ENCODE measurements at places on chromosomes 3 and 15. TPM values are rescaled to one million over a fixed set of nuclear protein-coding genes. Genes with fewer than 3 reads are reported as not detected.

Gene ZNF621
- 9.6 TPM for total RNA-seq

GRCh38 chr3:105765308-105765639 is 103.5 kb downstream of the CBLB start:
- no peak for DNase-seq

- DNase-seq: no peak
Observed at GRCh38 chr3:78562328-78562727, 1205.5 kb downstream of the ROBO1 start.

DNA sequence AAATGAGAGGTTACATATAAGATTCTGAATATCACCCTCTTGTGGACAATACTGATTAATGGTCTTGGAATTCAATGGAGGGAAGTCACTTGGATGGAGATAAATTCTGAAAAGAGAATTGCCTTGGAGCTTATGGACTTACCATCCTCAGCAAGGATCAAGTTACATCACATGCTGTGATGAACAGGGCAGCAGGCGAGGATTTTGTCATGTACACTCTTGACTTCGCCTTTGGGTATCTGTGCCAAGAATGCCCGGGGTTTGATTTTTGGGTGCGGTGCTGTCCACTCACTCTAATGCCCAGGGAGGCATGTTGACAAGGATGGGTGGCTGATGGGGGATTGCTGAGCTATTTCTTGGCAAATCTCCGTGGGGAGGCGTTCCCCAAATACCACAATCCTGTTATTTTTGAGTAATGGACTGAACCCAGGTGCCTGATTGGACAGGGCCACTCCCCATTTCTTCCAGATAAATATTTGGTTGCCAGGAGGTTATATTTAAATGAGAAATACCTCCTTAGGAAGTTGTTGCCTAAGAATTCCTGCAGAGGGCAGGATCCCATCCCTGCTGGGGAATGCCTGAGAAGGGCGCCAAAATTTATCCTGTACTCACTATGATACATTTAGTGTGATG is 96.3 kb downstream of the TPRG1 start:
- DNase-seq: no peak

GRCh38 chr3:48268936-48269561 is 28.1 kb downstream of the ZNF589 start:
- no peak for DNase-seq

- no peak for DNase-seq
Observed at GRCh38 chr3:106329521-106329920, 460.7 kb upstream of the CBLB start.

Gene P2RY14
- not detected for total RNA-seq

Gene TFG
- 70.9 TPM for total RNA-seq

DNA sequence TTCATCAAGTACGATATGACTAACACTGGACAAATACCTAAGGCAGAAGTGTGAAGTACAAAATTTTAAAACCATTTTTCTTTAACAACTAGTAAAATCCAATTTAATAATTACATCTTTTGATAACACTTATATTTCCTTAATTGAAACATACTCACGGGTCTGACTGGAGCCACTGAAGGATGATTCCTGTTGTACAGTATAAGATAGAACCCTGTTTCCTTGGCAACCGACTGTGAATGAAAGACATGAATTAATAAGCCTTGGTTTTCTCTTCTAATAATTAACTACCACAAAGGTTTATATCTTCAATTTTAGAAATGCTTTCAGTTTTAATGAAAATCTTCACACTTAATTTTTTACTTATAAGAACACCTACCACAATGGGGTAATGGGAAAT is 19.4 kb downstream of the DHX36 start:
- DNase-seq: no peak

- DNase-seq: no peak
Observed at GRCh38 chr3:54045061-54045815, 77.1 kb upstream of the CACNA2D3 start.

Gene ALCAM
- total RNA-seq: 129 TPM

GRCh38 chr3:9193633-9194195 is 55.7 kb downstream of the SRGAP3 start:
- no peak for DNase-seq

DNA sequence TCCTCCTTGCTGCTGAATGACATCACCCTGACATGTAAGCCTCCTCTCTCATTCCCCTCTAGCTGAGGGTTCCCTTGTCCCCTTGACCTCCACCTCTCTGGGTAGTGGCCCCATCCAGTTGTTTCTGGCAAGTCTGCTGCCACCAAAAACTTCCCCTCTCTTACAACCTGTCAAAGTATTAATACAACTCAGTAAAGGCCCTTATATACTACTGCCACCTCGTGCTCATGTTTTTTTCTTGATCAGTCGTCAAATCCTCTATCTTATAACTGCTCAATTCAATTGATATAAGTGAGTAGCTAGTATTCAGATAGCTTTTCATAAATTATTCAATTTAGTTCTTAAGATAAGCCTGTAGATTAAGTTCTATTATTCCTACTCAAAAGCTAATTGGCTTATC is 249.6 kb downstream of the MBNL1 start:
- no peak for DNase-seq

Gene FOXB1
- total RNA-seq: not detected

DNA sequence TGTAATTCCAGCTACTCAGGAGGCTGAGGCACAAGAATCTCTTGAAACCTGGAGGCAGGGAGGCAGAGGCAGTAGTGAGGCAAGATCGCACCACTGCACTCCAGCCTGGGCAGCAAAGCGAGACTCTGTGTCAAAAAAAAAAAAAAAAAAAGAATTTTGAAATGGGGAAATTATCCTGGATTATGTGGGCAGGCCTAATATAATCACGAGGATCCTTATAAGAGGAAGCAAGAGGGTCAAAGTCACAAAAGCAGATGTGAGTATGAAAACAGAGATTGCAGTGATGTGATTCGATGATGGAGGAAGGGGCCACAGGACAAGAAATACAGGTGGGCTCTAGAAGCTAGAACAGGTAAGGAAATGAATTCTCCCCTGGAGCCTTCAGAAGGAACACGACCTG is 159.6 kb downstream of the LEKR1 start:
- DNase-seq: no peak

Gene ALAS1
- total RNA-seq: 44.6 TPM

Gene RLBP1
- total RNA-seq: not detected

Gene KLF15
- 2.3 TPM for total RNA-seq

GRCh38 chr3:30848087-30848779 is 46.2 kb downstream of the GADL1 start:
- DNase-seq: no peak

- DNase-seq: no peak
Observed at GRCh38 chr3:52704611-52705437, 767 bp downstream of the GLT8D1 start.

- DNase-seq: no peak
Observed at GRCh38 chr3:8182904-8183303, 318.7 kb upstream of the LMCD1 start.

- DNase-seq: no peak
Observed at GRCh38 chr15:63318344-63318743, 40.9 kb downstream of the APH1B start.

Gene CHRNB4
- not detected for total RNA-seq

DNA sequence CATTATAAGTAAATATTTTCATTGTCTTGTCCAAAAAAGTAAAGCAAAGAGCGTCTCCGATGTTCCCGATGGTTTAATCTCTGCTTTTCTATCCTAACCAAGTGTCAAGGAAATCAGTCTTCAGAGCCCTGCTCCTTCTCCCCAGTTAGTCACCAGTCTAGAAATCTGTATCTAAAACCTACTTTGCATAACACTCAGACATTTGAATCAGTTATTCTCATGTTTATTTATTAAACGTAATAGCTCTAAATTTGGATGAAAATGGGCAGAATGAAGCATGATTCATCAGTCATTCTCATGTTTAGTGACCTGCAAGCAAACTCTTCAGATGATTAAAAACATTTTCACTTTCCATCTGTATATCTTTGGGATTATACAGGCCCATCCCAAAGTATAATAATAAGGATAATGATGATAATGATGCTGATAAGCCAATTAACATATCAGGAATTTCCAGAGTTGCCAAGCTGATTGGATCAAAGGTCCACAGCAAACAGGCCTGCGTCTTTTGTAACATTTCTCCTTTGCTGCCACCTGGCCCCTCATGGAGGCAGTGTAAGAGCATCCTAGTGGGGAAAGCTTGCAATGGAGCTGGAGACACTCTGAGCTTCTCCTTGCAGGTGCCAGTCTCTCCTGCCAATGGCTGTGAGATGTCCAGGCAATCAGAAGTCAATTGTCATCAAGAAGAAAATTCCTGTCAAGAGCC is 273.9 kb downstream of the IGSF11 start:
- DNase-seq: no peak

DNA sequence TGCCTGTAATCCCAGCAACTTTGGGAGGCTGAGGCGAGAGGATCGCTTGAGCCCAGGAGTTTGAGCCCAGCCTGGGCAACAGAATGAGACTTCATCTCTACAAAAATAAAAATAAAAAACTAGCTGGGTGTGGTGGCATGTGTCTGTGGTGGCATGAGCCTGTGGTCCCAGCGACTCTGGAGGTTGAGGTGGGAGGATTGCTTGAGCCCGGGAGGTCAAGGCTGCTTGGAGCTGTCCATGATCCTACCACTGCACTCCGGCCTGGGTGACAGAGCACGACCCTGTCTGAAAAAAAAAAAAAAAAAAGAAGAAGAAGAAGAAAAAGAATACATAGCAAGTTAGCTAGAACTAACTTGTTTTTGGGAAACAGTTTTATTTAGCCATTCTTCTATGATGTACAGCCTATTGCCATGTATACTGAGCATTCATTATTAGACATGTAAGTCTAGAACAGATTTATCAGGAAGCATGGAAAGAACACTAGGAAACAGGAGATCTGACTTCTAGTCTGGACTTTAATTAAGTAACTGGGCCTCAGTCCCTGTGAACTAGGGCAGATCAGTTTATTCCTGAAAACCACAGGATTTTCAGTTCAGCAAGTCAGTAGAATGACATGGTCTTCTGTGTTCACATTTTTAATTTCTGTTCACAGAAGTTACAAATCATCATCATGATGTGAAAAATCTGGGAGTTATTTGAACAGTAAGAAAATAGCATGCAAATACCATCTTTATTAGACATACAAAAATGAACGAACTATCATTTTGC is 65.5 kb downstream of the KAT2B start:
- DNase-seq: no peak

- DNase-seq: peak; percentile 20
Observed at GRCh38 chr15:38714309-38715072, 149.9 kb upstream of the RASGRP1 start.

Gene SOX2
- total RNA-seq: not detected

DNA sequence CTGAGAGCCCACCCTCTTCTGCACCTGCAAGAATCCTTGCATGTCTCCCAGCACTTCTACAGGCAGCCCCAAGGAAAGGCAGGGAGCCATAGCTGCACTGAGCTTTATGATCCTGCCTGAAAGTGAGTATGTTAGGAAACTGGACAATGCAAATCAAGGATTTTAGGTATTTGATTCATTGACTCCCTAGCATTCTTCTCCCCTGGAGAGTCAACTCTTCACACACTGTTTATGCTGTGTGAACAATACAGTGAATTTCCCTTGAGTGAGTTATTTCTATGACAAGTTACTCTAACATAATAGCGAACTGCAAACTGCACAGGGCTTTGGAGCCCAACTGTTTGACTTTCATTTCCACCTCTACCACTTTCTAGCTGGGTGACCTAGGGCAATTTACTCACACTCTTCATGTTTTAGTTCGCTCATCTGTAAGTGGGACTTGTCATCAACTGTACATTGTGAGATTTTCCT is 96.0 kb upstream of the PHLDB2 start:
- DNase-seq: no peak

- no peak for DNase-seq
Observed at GRCh38 chr3:64983583-64984359, 296.0 kb upstream of the ADAMTS9 start.

Gene CSTA
- not detected for total RNA-seq

- no peak for DNase-seq
Observed at GRCh38 chr3:148863814-148864213, 1.3 kb upstream of the CPA3 start.

DNA sequence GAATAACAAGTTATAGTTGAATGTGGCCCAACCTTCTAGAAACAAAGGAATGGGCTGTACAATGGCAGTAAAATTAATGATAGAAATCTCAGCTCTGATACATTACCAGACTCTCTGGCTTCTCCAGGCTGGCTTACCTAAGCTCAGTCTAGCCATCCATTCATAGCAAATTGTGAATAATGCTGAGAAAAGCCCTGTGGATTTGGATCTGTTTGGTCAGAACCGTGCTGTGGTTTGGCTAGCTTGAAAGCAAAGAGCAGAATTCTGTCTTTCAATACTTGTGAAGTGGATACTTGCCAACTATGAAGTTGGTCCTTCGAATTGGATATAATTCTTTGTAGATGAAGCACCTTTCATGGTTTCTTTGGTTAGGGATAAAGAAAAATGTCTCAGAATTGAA is 199.1 kb downstream of the EPHA3 start:
- no peak for DNase-seq

Gene GHRL
- not detected for total RNA-seq

- no peak for DNase-seq
Observed at GRCh38 chr3:58358092-58358491, 25.4 kb downstream of the PXK start.

Gene ADAMTSL3
- total RNA-seq: not detected

DNA sequence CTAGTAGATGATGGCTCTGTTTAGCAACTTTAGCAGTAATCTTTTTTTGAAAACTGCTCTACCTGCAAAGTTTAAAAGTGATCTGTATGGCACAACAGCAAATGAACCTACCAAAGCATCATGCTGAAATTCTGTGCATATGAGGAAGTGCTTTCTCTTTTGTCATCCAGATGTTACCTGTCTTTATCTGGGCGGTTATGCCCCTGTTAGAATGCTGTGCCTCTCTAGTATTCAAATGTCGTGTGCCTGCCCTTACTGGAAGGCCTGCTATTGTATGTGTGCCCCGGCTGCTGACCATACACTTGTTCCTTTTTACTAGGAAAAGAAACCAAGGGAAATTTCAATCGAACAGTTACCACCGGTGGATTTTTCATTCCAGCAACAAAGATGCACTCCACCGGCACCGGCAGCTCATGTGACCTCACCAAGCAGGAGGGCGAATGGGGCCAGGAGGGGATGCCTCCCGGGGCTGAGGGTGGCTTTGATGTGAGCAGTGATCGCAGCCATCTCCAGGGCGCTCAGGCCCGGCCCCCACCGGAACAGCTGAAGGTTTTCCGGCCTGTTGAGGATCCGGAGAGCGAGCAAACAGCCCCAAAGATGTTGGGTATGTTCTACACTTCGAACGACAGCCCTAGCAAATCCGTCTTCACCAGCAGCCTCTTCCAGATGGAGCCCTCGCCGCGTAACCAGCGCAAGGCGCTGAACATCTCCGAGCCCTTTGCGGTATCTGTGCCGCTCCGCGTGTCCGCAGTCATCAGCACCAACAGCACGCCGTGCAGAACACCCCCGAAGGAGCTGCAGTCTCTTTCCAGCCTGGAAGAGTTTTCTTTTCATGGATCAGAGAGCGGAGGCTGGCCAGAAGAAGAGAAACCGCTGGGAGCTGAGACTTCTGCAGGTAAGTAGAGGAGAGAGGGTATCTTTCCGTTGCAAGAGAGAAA is 61.6 kb downstream of the TMEM39A start:
- DNase-seq: no peak

Gene THSD4
- total RNA-seq: 35.2 TPM

- DNase-seq: no peak
Observed at GRCh38 chr3:76436894-76437293, 603.0 kb upstream of the ROBO2 start.

All from pulmonary artery endothelial cell (primary cell).